ENCODE measurements at places on chromosomes 16 and 17.

GRCh38 chr16:10610499-10611184, 30.2 kb upstream of the EMP2 start:
- DNase-seq, result no peak

DNA sequence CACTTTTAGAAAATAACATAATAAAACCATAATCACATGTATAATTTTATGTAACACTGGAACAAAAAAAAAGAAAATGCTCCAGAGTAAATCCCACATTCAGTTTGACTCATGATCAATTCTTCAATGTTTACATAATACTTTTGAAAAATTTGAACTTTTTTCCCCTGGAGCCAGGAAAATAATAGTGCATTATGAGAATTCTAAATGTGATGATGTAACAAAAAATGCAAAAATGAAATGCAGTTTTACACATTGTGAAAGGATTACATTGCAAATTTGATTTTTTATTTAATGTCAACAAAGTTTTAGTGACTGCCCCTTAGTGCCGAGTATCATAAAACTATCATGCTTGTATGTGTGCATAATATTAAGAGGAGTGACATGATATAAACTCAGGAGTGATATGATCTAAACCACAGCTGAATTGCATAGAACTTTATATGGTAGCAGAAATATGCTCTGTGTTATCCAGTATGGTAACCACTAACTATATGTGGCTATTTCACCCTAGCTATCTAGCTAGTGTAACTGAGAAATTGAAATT, 238.2 kb downstream of the CDH8 start:
- DNase-seq, result no peak

DNA sequence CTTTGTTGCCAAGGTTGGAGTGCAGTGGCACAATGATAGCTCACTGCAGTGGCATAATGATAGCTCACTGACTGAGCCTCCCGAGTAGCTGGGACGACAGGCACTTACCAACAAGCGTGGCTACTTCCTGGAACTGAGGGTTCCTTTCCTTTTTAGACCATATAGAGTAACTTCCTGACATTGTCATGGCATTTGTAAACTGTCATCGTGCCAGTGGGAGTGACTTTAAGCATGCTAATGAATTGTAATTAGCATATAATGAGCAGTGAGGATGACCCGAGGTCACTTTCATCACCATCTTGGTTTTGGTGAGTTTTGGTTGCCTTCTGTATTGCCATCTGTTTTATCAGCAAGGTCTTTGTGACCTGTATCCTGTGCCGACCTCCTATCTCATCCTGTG, 162.4 kb downstream of the HS3ST4 start:
- no peak for DNase-seq

- DNase-seq, result no peak
These were observed 145.0 kb downstream of the RAB11FIP4 start for GRCh38 chr17:31536451-31536850.

DNA sequence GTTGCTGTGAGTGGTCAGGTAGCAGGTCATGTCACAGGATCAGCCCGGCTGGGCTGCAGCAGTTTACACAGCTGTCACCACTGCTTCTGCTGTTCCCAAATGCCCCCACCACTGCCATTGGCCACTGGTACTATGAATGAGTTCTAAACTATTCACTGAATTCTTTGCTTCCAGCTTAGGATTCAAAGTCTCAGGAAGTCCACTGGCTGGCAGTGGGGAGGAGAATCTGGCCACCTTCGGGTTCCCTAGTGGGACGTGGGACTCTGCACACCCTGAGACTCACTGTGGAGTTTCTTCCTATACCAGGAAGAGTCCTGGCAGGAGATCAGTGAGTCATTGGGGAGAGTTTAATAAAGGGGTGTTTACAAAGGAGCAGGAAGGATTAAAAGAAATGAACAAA, 6.9 kb downstream of the MT1X start:
- no peak for DNase-seq

- peak; percentile 72 for DNase-seq
These were observed 12.9 kb upstream of the ODF4 start for GRCh38 chr17:8326511-8327302.

DNA sequence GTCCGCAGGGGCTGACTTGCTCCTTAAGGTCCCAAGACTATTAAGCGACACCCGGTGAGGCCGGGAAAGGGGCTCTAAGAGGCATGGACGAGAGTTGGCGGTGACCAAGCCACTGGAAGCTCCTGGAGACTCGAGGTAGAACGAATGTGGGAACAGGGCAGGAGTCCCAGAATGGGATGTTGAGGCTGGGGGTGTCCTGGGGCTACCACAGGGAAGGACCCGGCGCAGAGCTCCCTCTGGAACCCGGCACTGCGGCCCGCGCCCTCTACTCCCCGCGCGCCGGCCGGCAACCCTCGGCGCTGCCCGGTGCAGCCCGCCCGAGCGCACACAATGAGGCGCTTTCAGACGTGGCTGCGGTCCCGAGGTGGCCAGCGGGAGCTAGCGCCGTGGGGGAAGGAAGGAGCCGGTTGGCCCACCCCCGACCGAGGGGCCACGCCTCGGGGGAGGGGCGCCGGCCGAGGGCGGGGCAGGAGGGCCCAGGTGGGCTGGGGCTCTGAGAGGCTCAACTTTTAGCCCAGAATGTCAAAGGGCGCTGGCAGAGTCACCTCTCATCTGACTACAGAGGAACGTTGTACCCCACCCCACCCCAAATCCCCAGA, at the start of gene CHST6:
CHST6 (minus strand) TSS at position 366 of the 599 bp plus-strand sequence. CDS start 15,613 bp downstream, outside the sequence.
- peak; percentile 64 for DNase-seq

GRCh38 chr17:78986649-78987328, 7.1 kb upstream of the LGALS3BP start:
- no peak for DNase-seq

GRCh38 chr17:64496348-64496785, 487 bp downstream of the POLG2 start:
- no peak for DNase-seq

- DNase-seq, result peak; percentile 51
These were observed 793 bp upstream of the IRX3 start for GRCh38 chr16:54287131-54288029.

DNA sequence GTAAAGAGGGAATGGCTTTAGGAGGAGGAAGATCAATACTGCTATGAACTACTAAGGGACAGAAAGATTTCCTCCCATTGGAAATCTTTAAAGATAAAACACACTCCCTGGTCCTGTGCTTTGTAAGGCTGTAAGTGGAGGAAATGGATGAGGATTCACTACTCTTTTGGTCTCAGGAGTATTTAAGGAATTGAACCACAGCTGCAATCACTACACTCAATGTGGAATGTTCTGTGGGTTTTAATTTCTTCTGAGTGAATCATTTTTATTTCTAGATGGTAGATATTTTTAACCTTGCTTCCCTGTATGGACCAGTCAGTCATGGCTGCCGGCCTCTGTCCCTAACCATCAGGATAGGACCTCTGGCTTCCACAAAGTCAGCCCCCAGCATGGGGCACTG, 65.6 kb downstream of the SDR42E1 start:
- no peak for DNase-seq

GRCh38 chr16:67678354-67679023, 11.9 kb downstream of the C16orf86 start:
- no peak for DNase-seq

DNA sequence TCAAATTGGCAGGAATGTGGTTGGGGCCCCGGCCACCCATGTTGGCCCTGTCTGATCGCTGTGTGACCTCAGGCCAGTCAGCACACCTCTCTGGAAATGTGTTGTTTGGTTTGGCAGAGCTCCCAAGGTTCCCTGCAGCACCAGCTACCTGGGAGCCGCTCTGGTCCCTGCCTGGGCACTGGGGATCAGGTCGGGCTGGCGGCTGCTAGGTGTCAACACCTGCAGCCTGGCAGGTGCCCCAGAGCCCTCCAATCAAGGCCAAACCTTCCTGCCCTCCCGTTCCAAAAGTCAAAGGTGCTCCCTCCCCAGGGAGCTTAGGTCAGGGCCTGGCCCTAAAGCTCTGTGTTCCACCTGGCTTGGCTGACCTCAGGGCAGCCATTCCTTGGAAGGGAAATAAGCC, 55.9 kb downstream of the ZDHHC7 start:
- no peak for DNase-seq

- peak; percentile 73 for DNase-seq
These were observed 826 bp upstream of the GSE1 start for GRCh38 chr16:85612191-85612800.

DNA sequence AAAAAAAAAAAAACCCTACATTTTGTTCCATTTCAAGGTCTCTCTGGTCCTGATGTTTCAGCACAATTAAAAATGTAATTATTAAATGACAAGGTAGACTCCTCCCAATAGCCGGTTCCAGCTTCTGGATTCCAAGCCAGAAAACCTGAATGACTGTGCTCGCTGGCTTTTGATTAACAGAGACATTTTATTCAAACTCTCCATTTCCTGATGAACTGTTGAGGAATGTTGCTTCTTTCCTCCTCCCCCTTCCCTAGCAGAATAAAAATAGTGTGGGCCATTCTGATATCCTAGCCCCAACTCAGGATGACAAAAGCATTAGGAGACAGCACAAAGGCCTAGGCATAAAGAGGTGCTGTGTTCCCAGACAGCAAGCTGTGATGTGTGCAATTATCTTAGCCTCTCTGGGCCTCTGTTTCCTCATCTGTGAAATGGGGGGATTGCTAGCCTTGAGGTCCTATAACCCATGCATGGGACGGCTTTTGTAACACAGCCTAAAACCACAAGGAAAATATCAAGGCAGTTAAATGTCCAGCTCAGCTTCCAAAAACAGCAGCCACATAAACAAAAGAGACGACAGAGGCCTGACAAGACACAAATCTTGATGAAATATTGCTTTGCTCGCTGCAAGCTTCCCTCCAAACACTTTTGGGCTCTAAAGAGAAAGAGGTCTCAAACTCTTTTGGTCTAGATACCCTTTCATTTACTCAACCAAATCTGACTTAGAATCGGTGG, 127.2 kb upstream of the RCVRN start:
- DNase-seq, result no peak

GRCh38 chr16:12527071-12527470, 276.6 kb downstream of the CPPED1 start:
- no peak for DNase-seq

- no peak for DNase-seq
These were observed 11.4 kb upstream of the HOXB9 start for GRCh38 chr17:48637323-48638260.

- peak; percentile 52 for DNase-seq
These were observed 30.0 kb downstream of the B9D1 start for GRCh38 chr17:19332371-19333131.

DNA sequence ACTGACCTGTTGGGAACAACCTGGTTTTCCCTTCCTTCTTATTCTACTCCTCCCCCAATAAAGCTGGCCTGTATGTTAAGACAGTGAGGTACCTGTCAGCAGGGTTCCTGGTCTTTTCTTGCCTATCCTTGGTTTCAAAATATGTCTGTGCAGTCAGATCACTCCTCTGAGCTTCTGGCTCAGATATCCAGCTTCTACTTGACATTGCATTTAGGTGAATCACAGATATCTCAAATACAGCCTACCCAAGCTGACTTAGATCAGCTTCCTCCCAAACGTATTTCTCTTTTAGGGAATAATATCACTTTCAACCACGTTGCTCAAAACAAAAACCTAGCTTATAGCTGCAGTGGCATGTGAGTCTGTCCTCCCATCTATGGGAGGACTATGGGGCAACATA, 48.7 kb downstream of the TEX14 start:
- no peak for DNase-seq

GRCh38 chr17:352421-353212, at the start of gene RPH3AL:
Gene RPH3AL (minus strand): TSS chr17:352807. CDS start chr17:327543, 25,264 bp downstream.
- no peak for DNase-seq

DNA sequence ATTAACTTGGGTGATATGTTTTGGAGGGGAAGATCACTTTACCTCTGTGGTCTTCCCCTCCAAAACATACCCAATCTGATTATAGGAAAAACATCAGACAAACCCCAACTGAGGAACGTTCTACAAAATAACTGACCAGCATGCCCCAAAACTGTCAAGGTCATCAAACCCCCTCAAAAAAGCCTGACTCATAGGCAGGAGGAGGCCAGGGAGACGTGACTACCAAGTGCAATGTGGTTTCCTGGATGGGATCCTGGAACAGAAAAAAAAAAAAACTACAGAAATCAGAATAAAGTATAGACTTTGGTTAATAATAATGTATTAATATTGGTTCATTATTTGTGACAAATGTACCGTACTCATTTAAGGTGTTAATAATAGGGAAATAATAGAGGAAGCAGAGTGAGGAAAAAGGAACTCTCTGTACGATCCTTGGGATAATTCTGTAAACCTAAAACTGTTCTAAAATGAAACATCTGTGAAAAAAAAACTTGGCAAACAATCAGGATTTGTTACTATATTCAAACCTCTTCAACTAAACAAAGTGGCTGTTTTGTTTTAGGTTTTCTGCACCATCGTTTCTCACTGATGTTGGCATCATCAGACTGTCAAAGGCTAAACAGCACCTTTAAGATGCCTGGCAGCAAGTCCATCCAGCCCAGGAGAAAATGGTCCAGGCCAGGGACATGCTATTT, 266.7 kb upstream of the SDK2 start:
- DNase-seq, result no peak

GRCh38 chr16:76294396-76295214, 17.4 kb downstream of the CNTNAP4 start:
- no peak for DNase-seq

DNA sequence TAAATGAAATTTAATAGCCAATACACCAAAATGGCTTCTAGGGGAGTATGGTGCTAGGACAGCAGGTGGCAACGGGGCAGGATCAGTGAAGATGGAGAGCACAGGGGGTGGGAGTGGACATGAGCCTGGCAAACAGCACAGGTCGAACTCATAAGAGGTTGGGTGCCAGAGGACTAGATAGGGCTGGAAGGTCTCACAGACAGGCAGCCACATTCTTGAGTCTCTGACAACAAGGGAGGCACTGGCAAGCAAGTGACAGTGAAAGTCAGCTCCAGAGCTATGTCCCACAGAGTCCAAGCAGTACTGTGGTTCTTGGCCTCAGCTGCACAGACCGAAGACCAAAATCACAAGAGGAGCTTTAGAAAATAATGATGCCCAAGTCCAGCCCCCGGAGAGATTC, 61.2 kb downstream of the USP31 start:
- no peak for DNase-seq

- peak; percentile 90 for DNase-seq
These were observed 12.0 kb upstream of the MEOX1 start for GRCh38 chr17:43673516-43674323.

DNA sequence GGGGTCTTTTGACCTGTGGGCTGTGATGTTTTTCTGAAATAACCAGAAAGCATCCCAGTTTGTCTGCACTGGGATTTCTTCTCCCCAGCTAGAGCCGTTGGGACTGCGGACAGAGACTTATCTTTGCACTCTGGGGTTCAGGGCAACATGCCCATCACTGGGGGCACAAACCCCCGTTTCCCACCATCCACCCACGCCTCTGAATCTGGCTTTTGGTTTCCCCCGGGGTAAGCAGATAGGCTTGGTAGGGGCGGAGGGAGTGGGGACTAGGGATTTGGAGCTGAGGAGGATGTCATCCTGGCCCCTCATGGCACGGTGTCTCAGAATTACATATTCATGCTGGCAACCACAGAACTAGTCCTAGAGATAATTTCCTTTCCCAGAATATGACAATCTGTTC, 68.6 kb downstream of the CCDC182 start:
- peak; percentile 25 for DNase-seq

- no peak for DNase-seq
These were observed 120.3 kb upstream of the CRHR1 start for GRCh38 chr17:45663772-45664171.
